Activated CD4-positive, CD25-positive, alpha-beta regulatory T cell treated with anti-CD3 and anti-CD28 coated beads, Interleukin-2, amount 50 U/mL, for 72 hours (primary cell): ENCODE measurements at places on chromosomes 13 and 19.

DNA sequence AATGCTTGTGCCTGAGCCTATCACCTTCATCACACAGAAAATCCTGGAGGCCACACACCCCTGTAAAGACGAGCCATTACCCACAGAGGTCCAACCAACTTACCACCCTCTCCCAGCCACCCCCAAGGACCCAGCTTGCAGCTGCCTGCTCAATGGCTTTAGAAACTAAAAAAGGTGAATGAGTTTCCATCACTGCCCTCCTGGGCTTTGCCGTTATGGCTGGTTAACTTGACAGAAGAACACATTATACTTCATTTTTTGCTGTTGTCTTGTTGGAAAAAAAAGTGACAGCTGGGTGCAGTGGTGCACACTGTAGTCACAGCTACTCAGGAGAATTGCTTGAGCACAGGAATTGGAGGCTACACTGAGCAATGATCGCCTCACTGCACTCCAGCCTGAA is 17.4 kb upstream of the FEM1A start:
- DNase-seq: no peak

DNA sequence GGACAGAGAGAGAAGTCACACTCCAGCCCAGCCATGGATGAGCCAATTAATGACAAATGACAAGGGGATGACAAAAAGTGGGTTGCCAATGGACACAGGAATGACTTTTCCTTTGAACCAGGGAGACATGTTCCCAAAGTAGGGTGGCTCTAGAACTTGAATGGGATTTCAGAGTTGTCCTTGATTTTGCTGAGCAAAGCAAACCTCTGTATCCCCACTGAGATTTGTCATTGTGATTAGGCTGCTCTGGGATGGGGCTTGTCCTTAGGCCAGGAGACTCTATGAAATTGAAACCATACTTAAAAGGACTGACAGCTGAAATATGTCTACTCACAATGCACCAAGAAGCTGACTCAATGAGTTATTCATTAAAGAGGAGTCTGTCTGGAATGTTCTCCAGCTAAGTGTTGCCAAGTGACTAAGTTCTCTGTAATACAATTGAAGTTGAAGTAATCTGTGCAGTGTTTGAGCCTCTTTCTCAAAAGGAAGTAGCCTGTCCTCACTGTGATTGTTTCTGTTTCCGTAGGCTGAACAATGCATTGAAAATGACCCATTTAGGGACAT is 69.0 kb upstream of the PCDH9 start:
- DNase-seq: no peak

DNA sequence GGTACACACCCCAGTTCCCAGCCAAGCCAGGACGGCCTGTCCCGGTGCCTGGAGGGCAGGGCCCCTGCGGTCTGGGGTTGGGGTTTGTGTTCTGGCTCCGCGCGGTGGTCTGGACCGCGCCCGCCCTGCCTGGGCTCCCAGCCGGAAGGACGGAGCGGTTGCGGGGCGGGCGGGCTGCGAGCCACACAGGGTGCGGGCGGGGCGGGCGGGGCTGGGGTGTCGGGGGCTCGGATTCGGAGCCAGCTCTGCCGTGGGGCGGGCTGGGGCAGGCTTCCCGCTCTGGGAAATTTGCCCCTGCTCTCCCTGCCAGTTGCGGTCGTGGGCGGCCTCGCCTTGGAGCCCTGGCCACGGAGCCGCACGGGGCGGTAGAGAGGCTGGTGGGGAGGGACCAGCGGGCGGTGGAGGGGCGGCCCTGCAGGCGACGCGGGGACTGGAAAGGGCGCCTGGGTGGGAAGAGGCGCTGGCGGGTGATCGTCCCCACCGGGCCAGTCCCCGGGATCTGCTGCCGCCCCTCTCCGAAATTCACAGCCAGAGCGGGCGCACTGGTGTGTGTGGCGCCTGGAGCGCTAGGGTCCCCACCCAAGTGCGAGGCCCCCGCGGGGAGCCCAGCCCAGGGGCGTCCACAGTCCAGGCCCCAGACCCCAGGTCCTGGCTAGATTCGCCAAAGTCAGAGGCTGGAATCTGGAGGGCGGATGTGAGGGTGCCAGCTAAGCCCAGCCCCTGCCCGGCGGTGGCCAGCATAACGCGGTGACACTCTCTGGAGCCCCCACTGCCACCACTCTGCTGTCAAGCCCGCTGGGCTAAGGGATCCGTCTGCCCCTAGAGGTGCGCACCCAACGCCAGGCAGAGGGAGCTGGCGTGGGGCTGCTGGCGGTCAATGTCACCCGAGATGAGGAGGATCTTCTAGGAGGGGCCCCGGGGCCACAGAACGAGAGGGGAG is 11.0 kb upstream of the ZNF492 start:
- no peak for DNase-seq

DNA sequence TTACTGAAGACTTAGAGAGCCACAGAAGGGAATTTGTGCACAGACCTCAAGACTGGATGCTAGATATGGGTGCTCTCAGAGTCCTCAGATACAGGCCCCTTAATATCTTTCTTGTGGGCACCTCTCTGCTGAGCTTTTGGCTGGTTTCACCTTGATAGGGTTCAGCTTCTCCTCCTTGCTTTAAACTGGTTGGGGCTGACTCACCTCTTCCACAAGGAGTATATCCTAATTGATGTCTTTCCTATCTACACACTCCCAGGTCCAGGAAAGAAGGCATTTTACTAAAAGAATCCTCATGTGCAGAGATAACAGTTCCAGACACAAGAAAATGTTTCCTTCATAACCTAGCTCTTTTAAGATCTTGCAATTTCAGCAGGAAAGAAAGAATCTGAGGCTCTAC is 284.4 kb downstream of the NDFIP2 start:
- DNase-seq: no peak

- DNase-seq: no peak
Observed at GRCh38 chr13:28697441-28697840, 21.3 kb downstream of the SLC46A3 start.

DNA sequence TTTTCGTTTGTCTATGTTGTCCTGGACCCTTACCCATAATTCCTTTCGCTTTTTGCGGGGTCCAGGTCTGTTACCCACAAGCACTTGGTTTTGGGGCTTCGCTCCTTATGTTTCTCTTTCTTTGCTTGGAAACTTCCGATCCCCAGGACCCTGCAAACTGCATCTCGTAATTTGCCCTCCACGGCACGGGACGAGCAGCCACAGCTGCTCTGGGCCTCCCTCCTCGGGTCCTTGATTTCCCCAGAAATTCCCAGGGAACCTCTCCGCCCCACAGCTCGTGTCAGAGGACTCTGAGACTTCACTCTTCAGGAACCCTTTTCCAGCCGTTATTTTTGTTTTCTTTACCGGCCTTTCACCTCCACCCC is 599 bp downstream of the SNRNP70 start:
- no peak for DNase-seq

DNA sequence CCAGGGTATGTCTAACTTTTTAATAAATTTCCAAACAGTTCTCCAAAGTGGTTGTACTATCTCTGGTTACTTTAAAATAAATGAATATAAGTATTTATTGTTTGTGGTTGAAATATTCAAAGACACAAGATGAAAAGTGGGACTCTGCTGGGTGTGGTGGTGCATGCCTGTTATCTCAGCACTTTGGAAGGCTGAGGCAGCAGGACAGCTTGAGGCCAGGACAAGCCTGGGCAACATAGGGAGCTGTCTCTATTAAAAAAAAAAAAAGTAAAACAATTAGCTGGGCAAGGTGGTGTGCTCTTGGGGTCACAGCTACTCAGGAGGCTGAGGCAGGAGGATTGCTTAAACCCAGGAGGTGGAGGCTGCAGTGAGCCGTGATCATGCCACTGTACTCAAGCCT is 10.4 kb downstream of the PNMA8A start:
- no peak for DNase-seq

GRCh38 chr13:97262058-97262457 is 39.9 kb downstream of the MBNL2 start:
- DNase-seq: no peak

DNA sequence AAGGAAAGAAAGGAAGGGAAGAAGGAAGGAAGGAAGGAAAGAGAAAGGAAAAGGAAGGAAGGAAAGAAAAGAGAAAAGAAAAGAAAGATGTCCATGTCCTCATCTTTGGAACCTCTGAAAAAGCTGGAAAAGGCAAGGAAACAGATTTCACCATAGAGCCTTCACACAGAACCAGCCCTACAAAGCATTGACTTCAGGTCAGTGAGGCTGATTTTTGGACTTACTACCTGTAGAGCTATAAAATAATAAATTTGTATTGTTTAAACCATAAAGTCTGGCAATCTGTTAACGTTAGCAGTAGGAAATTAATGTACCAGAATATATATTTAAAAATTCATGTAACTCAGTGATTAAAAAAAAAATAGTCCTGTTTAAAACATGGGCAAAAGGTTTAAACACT is 130.0 kb downstream of the PIBF1 start:
- DNase-seq: no peak

GRCh38 chr19:49520705-49521319 is 7.0 kb upstream of the RCN3 start:
- DNase-seq: no peak

DNA sequence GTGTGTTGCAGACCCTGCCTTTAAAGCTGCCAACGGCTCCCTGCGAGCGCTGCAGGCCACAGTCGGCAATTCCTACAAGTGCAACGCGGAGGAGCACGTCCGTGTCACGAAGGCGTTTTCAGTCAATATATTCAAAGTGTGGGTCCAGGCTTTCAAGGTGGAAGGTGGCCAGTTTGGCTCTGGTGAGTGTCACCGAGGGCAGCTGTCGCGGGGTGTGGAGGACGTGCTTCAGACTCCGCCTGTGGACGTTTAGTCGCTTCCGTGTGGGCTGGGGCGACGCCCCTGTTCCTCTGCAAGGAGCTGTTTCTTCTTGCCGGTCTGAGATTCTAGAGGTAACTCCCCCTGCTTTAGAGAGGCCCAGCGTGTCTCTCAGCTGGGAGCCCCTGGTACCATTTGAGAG is 24.5 kb downstream of the LAMP1 start:
- DNase-seq: no peak

- peak; percentile 78 for DNase-seq
Observed at GRCh38 chr19:4524808-4525562, 6.7 kb upstream of the PLIN4 start.

DNA sequence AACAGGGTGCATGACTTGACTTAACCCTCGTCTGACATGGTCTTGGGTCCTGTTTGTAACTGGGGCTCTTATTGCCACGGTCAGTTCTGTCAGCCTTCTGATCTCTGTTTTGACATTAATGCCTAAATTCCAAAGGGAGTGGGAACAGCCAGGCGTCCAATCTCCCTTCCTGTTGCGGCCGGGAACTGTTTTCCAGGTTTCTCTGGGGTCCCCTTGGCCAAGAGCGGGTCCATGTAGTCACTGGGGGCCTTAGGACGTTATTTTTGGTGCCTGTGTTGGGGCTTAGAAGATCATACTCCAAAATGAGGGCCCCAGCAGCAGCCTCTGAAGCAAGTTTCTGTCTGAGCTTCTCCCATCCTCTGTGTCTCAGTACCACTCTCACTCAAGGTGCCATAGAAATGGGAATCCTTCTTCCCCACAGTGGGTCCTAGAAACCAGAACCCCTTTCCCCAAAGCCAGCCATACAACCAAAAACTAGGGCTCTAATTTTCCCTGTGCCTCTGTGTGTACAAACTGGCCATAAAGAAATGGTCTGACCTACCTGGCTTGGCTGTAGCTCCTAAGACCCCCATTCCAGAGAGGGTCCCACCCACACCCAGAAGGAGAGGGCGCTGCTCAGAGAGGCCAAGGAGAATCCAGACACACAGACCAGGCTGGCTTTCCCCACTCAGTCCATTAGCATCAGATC is 50.4 kb downstream of the C13orf46 start:
- DNase-seq: no peak

DNA sequence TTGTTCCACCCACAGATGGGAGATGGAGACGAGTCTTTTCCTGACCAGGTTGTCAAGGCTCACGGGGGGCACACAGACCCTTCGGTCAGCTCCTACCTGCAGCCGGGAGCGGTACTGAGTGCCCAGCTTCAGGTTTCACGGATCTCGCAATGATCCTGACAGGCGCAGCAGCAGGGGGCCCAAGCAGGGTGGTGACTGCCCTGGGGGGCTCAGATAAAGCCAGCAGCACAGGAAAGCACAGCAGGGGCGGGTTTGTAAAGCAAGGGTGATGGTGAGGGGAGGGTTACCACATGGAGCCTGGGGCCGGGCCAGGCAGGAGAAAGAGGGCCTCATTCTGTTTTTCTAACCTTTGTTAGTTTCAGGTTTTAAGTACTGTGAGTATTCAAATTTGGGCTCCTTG is 41.7 kb upstream of the ATP11A start:
- no peak for DNase-seq

- DNase-seq: no peak
Observed at GRCh38 chr19:41709951-41710645, 1.7 kb downstream of the CEACAM5 start.

DNA sequence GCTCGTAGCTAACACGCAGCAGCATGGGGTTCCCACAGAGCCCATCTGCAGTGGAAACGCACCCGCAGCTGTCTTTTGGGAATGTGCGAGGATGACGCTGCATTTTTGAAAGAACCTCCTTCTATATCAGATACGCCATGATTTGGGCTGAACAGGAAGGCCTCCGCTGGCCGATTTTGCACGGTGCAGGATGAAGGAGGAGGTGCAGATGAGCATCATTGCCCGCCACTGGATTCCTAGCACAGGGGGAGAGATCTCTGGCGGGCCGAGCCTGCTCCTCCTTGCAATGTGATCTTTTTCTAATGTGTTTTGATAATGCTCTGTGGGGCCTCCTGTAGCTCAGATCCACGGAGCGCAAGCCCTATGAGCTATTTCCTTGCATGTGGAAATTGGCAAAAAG is 55.5 kb downstream of the EFNB2 start:
- no peak for DNase-seq

GRCh38 chr19:51690454-51691073 is 2.6 kb upstream of the SPACA6 start:
- peak; percentile 58 for DNase-seq
